ENCODE measurements at places on chromosomes 5 and 9.

- no peak for DNase-seq
Measured at GRCh38 chr5:38455796-38456330, 100.6 kb downstream of the LIFR start.

GRCh38 chr9:35470894-35471293 is 19.0 kb upstream of the RUSC2 start:
- DNase-seq, result no peak

- DNase-seq, result no peak
Measured at GRCh38 chr9:131636593-131636992, 91.3 kb downstream of the PRRT1B start.

GRCh38 chr5:135208903-135209721 is 175.1 kb upstream of the PITX1 start:
- peak; percentile 68 for DNase-seq

GRCh38 chr5:109256486-109256885 is 153.3 kb downstream of the PJA2 start:
- DNase-seq, result no peak

DNA sequence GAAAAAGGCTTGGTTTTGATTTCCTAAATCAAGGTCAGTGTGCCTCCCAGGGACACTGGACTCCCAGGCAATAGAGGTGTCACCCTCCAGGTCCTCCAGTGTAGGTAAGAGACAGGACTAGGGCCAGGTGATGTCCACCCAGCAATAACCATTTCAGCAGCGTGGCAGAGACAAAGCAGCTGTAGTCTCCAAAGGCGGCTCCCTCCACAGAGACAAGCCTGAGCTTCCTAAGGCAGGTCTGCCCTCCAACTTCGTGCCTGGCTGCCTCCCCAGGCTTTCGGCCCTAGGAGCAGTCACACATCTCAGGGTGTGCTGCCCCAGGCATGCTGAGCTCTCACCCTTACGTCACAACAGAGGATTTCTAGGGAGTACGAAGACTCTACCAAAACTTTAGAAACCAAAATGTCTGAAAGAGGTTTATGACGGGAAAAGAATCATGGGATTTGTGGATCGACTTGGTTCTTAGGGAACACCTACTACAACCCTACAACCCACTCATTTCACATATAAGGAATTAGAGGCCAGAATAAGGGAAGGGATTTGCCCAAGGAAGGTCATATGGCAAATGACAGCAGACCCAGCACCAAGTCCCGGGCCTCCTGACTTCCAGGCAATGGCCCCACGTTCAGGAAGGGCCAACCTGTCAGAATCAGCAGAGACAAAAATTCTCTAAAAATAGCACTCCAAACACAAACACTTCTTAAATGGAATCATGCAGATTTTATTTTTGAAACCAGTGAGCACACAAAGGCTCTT is 105.5 kb downstream of the KLHL3 start:
- no peak for DNase-seq

DNA sequence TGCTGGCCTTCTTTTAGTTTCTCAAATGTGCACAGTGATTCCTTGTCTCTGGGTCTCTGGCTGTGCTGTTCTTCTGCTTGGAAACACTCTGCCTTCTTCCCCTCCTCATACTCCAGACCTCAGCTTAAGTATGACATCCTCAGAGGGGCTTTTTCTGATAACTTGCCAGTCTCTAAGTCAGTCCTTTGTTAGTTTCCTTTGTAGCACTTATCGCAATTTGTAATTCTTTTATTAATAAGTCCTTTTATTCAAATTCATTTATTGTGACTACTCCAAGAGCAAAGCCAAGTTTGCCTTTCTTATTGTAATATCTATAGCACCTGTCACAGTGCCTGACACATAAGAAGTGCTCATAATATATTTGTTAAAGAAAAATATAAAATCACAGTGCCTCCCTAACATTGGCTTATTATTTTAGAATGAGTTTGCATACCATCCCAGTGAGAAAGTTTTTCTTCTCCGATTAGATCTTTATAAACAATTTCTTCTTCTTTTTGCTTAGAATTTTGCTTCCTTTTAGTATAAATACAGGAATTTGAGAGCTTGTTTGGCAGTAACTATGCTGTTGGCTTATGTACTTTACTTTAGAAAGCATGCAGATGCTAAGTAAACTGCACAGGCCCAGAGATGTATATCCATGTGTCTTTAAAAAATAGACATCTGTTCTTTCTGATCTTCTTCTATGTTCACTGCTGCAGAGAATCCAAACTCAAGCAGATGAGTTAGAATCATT is 198.0 kb downstream of the GAS1 start:
- no peak for DNase-seq

Data from NCI-H446 (cell line).